Stimulated activated CD8-positive, alpha-beta memory T cell treated with anti-CD3 and anti-CD28 coated beads, Interleukin-4, amount 100 ng/mL, for 1 hour (primary cell): ENCODE measurements at places on chromosomes 1 and 21.

- no peak for DNase-seq
Observed at GRCh38 chr1:37473431-37474045, 842 bp upstream of the ZC3H12A start.

- no peak for DNase-seq
Observed at GRCh38 chr1:98881901-98882300, 122.8 kb downstream of the PLPPR5 start.

DNA sequence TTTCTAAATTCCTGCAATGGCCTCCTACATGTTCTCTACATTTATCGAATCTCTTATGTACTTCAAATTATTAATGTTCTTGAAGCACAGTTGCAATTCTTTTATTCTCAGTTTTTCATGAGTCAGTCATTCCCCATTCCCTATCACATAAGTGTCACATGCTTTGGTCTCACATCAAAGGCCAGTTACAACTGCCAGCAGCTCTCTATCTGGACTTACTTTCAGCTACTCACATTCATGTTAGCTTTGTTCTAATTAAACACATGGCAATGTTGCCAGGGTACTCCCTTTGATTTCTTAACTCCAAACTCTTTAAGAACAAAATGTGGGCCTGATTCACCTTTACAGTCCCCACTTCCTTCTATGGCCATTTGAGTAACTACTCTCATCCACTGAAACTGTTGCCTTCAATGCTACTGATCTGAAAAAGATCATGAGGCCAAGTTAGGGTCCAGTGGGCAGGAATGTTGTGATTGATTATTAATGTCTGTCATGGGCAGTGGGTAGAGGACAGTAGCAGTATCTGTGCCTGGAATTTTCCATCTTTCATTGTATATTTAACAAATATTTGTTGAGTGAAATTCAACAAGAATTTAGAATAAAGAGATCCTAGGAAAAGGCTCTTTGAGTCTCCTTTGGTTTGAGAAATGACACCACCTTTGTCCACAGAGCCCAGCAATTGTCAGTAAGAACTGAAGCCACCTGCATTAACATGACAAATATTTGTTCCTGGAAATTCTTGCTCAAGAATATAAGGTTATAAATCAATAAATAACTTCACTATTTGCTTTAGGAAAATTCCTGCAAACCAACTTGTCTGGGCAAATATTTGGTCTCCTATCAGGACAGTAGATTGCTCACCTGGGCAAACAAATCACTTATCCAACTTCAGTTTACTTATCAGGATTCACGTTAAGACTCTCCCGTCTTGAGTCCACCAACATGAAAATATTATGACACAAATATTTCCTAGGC lies 153.6 kb upstream of the SAMSN1 start:
- no peak for DNase-seq

DNA sequence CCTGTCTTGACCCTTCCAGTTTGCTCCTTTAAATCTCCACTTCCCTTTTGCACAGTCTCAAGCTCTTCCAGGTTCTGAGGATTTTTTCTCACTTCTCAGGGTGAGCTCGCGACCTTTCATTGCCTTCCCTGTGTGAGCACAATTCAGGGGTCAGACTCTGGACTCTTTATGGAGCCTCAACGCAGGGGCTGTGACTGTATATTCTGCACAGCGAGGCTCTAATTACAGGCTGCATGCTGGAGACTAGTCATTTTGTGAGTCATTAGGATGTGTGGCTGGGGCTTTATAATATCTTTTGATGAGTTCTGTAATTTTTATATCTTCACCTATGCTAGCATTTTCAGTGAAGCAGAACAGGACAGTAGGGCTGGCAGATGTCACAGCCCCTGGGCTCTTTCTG lies 270.7 kb downstream of the KAZN start:
- no peak for DNase-seq

DNA sequence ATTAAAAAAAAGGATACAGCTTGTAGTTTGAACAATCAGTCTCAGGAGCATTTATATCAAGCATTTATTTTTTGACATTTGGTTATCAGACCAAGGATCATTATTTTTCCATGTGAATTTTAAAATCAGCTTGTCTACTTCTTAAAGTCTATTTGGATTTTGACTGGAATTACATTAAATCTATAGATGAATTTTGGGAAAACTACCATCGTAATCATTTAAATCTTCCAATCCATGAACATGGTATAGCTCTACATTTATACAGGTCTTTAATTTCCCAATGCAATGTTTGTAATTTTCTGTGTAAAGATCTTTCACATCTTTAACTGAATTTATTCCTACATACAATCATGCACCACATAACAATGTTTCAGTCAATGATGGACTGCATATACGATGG lies 203.2 kb downstream of the AKT3 start:
- no peak for DNase-seq

- no peak for DNase-seq
Observed at GRCh38 chr1:155081472-155082300, 3.0 kb downstream of the EFNA3 start.

DNA sequence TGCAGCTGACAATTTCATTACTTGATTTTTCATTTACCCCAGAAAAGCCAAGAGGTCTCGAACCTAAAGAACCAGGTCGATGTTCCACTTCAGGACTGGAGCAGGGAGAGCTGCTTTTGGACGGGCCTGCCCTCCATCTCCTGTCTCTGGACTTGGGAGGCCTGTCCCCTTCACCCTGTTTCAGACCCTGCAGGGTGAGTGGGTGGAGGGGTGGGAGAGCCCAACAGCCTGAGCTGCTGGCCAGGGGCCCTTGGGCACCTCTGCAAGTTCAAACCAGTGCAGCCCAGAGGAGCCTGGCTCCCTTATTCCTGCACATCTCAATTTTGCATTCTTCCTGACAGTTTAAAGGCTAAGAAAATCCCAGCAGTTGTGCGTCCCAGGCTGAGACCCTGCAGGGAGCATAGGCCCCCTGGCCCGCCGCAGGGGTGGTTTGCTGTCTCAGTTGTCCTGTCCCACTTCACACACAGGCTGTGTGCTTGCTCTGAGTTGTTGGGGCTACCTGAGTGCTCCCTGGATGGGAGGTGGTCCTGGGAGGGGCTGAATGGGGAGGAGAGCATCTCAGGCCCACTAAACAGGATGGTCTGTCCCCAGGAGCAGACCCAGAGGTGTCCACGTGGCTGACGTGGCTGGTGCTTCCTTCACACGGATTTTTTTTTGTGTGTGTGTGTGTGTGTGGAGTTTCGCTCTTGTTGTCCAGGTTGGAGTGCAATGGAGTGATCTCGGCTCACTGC lies 443.7 kb downstream of the PTPRU start:
- DNase-seq, result no peak

DNA sequence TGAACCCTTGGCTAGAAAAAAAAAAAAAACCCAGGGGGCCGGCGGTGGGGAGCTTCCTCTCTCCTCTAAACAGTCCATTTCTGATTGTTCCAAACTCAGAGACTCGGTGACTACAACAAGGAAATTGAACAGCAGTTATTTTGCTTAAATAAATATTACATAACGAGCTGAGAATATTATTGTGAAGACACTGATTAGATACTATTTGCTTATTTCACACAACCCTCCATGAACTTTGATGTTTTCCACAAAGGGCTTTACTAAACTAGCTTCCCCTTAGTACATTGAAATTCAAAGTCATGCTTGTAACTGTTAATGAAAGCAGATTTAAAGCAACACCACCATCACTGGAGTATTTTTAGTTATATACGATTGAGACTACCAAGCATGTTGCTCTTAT lies at the start of gene CFHR5:
CFHR5 (plus strand) TSS at position 279 of the 400 bp plus-strand sequence; CDS start at position 388, 109 bp downstream.
- no peak for DNase-seq

DNA sequence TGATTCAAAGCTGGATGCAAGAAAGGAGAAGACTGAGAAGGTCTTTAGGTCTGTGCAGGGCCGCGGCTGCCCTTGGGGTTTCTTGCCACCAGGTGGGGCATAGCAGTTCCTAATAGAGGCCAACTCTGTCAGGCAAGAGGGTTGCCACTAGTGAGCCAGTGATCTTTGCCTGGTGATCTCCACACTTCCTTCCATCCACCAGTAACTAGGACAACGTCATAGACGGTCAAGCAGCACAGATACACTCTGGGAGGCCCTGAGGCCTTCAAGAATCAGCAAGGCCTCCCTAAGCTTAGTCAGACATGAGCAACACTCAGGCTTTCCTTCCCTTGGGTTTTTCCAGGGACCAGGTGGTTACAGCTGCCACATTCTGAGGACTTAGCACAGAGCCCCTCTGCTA lies 32.9 kb upstream of the ATP2B4 start:
- no peak for DNase-seq
